NCI-H2171 treated with DMSO at 0.1 percent for 48 hours (cell line): ENCODE measurements at places on chromosomes 7 and 10.
A peak's percentile ranks its signal among the peaks of the same experiment; 100 is the strongest.

DNA sequence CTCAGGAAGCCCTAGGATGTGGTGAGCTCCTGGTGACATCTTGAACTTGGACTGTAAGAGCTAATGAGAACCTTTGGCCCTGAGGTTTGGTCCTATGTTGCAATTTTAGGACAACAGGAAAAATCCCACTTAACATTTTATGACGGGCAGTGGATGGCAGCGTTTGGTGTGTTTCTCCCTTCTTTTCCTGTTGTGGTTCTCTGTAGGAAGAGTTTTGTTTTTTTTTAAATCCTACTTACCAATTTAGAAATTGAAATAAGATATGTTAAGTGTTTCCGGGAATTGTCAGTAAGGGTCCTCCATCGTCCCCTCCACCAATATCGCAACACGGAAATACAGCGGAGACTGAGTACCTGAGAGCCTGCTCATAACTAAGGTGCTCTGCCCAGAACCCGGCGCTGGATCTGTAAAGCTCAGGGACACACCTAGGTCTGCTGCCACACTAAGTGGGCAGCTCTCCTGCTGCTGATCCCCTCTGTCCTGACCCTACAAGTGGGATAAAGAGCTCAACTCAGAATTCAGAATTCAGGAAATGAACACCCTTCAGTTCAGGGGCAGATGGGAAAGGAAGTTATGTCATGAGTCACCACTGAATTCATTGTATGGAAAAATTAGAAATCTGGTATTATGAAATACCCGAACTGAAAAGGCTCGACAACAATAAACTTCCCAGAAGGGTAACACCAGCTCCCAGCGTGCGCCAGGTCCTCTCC, 9.1 kb upstream of the PROSER2 start:
- DNase-seq = no peak

DNA sequence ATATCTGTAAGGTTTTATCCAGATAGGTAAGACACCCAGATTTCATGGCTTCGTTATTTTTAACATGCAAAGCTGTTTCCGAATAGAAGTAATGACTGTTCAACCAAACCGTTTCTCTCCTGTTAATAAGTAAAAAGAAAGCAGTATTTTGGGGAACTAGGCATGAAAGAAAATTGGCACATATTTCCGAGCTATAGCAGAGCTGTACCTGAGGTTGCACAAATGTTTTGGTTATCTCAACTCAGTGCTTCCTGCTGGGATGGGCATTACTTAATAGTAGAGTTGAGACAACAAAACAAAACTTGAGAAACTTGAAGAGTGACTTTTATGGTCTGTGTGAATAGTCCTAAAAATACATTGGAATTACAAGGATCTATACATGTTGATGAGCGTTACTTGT, 564.3 kb upstream of the SORCS1 start:
- DNase-seq = no peak

- DNase-seq = no peak
Measured at GRCh38 chr10:67771200-67771599, 66.8 kb downstream of the DNAJC12 start.

GRCh38 chr7:133479456-133480065, 226.7 kb downstream of the EXOC4 start:
- peak; percentile 2 for DNase-seq

GRCh38 chr10:76334255-76334654, 902.8 kb downstream of the LRMDA start:
- DNase-seq = no peak

DNA sequence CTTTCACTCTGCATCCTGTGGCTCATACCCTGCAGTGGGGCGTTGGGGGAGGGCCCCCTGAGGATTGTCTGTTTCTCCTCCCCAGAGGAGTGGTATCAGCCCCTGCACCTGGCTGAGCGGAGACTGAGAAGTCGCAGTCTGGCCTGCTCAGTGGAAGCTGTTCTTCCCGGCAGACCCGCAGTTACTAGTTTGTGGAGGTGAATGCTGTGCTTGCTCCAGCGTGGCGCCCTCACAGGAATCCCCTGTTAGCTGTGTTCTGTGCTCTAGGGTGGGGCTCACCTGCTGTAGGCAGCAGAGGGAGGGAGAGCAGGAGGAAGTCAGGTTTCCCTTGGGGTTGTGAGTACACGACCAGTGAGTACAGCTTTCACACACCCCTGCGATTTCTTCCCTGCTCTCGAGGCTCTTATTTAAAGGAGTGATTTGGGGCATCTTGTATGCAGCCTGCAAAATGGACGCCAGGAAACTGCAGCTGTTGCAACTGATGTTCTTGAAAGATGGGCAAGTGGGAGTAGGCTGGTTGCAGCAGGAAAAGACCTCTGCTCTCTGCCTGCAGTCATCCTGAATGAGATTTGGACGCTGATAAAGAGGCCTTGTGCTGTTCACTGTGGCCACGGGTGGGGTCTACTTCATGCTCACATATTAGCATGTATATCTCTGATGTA, 66.4 kb downstream of the HK1 start:
- peak; percentile 74 for DNase-seq

DNA sequence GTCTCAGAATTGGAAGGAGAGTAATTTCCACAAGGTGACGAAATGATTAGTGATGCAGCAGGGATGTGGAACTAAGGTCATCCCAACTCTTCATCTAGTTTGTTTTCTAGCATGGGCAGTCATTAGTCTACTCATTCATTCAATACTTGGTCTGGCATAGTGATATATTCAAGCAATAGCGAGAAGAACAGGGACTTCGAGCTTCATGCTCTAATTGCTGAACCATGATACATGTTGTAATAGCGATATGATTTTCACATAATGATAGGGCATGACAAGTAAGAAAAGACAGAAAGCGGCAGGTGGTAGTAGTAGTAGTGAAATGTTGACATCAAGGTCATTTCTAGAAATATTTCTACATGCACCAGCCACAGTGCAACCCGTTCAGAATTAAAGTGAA, 652.1 kb downstream of the PHTF2 start:
- no peak for DNase-seq

GRCh38 chr10:75544386-75544785, 113.0 kb downstream of the LRMDA start:
- no peak for DNase-seq

- DNase-seq = no peak
Measured at GRCh38 chr10:14549496-14549895, 218.8 kb upstream of the FRMD4A start.

GRCh38 chr10:64397125-64397524, 875.9 kb downstream of the REEP3 start:
- no peak for DNase-seq

GRCh38 chr7:73437621-73438416, 4.2 kb downstream of the FZD9 start:
- DNase-seq = no peak

GRCh38 chr7:21071561-21072501, 285.1 kb upstream of the SP8 start:
- DNase-seq = no peak

GRCh38 chr10:29703271-29703670, 68.5 kb upstream of the SVIL start:
- DNase-seq = peak; percentile 84

- DNase-seq = no peak
Measured at GRCh38 chr7:113128031-113128430, 9.7 kb upstream of the SMIM30 start.

- no peak for DNase-seq
Measured at GRCh38 chr10:24569330-24569796, 154.3 kb downstream of the ARHGAP21 start.

DNA sequence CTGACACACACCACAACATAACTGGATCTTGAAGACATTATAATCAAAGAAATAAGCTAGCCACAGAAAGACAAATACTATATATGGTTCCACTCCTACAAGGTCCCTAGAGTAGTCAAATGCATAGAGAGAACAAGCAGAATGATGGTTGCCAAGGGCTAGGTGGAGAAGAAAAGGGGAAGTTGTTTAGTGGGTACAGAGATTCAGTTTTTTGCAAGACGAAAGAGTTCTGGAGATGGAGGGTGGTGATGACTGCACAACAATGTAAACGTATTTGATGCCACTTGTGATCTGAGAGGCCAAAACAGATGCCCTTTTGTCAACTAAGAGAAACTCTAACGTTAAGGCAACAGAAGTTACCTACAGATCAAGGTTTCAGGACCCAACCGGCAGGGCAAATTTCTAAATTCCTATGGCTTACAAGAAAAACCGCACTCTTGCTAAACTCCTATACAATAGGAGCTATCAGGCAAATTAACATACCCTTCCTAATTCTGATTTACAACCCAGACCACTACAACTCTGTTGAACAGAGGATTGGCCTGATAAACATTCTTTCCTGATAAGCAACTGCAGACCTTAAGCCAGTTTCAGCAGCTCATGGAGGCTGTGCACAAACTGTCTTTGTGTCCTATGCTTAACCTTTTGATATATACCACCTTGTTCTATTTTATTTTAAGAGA, 69.0 kb downstream of the FAM107B start:
- DNase-seq = no peak

- DNase-seq = no peak
Measured at GRCh38 chr7:55469721-55470120, 102.6 kb downstream of the VOPP1 start.

DNA sequence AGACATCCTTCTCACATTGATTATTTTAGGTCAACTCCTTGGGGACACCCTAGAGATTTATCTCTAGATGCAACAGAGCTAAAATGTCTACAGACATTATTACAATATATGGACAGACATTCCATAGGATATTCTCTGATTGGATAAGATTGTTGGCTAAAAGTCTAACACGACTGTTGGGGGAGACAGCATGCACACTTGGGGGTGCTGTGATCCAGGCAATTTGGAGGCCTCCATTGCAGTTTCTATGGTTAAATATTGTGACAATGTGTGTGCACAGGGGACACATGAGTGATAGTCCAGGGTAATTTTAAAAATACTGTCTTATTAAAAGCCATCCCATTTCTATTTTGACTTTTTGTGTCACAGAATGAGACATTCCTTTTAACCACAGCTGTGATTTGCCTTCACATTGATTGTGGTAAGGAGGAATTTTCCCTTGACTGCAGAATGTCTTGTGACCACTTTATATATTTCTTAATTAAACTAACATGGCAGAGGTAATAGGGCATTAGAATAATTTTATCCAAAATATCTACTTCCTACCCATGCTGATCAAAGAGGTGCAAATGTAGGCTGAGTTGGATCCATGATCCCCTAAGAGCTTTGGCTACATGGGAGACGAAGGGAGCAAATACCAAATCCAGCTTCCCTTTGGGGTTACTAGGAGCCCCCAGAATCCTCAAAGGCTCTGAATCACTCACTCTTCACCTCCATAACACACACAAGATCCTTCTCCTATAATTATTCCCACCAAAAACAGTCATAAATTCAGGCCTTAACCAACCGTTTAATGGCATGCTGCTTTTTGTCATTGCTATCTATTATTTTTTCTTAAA, 7.3 kb downstream of the TFPI2 start:
- DNase-seq = no peak

DNA sequence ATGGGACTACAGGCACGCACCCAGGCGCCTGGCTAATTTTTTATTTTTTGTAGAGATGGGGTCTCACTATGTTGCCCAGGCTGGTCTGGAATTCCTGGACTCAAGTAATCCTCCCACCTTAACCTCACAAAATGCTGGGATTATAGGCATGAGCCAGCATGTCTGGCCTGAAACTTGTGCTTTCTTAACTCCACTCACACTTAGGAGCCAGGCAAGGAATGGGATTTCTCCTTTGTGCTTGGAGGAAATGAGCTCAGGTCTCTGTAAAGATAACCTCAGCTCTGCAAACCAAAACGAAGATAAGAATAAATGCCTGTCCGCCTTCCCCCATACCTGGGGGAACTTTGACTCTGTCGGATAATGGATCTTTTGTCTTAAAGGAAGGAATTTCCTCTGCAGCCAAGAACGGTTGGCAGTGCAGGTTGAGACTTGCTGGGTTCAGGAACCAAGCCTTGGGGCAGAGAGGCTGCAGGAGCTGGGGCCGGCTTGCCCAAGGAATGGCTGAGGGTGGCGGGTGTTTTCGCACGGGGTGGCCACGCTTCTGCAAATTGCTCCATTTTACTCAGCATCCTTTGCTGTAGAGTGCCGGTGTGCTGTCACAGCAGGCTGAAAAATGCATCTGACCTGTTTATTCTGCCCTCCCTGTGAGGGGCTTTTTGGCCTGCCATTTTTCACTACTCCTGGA, 174.2 kb downstream of the KIAA1217 start:
- no peak for DNase-seq

DNA sequence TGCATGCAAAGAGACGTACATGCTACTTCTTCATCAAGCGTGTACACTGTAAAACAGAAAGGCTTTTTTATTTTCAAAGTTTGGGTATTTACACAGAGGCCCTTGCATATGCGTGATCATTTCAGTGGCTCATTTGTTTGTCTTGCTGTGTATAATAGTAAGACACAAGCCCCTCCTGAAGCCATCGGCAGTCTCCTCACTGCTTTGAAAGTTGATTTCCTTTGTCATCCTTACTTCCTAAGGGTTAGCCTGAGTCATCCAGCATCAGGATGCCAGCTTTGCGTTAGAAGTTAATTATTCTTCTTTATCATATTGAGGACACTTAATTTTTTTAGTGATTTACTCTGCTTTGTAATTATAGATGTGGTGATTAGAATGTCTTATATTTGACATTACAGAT, 72.5 kb upstream of the CTBP2 start:
- no peak for DNase-seq

GRCh38 chr10:49303711-49304110, 4.7 kb downstream of the C10orf71 start:
- no peak for DNase-seq

DNA sequence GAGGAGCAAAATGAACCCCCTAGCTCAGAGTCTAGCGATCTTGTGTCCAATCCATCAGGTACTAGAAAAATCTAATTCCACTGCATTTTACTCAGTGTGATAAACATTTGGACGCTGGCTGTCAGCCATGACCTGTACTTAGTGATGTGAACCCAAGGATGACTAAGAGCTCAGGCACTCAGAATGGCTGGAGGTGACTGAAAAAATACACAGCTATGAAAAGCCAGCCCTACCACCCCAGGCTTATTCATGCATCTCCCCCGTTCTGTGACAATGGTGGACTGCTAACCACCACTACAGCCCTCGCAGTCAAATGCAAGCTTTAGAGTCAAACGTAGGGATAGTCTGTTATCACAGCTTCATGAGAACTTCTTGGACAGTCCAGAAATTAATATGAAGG, 14.9 kb downstream of the AFAP1L2 start:
- no peak for DNase-seq

GRCh38 chr7:83119026-83119382, 43.7 kb downstream of the PCLO start:
- DNase-seq = no peak

DNA sequence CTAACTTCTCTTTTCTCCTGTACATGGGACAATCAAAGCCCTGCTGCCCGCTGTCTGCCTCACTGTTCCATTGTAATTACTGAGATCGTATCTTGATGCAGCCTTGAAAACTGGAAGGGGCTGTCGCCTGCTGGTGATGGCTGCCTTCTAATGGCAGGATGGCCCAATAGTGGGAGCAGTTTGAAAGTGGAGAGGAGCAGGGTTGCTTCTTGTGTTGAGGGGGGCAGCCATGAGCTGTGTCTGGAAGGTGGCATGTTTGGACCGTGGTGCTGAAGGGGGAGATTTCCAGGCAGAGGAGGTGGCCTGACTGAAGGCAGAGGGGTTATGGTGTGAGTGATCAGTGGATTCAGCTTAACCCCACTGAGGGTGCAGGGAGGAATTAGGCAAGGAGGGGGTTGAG, 8.1 kb downstream of the WDFY4 start:
- DNase-seq = no peak
